ENCODE measurements at places on chromosomes 13 and 19.

- DNase-seq: no peak
Observed at GRCh38 chr19:40444825-40445312, 734 bp upstream of the SERTAD3 start.

DNA sequence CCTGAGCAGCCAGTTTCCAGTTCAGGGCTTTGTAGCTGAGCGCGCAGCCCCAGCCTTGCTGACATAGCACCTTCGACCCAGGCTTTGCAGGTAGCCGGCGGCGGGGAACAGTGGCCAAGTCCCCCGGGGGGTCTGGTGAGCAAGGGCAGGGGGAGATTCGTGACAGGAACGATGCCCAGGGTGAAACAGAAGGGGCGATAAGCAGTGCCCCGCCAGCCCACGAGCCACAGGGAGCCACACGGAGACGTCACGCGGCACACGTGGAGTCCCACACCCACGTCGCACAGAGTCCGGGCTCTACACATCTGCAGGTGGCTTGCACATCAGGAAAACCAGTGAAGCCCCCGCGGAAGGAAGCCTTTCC lies 127.2 kb downstream of the SOX1 start:
- no peak for DNase-seq

DNA sequence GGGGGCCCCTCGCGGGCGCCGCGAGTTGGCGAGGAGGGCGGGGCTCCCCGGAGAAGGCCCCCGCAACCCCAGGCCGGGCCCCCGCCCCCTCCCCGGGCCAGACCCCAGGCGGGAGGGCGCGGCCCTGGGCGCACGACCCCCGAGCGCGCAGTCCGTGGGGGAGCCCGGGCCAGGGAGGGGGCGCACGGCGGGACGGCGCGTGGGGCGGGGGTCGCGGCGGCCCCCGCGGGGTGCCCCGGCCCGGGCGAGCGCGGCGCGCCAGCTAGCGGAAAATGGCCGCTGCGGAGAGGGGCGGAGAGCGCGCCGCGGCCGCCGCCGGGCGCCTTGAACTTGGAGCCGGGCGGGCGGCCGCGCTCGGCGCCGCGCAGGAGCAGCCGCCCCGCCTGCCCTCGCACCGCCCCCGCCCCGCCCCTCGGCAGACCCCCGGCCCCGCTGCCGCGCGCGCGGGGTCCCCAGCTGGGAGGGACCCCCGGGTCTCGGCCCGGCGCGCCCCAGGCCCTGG lies 6.4 kb upstream of the NFIC start:
- DNase-seq: no peak

DNA sequence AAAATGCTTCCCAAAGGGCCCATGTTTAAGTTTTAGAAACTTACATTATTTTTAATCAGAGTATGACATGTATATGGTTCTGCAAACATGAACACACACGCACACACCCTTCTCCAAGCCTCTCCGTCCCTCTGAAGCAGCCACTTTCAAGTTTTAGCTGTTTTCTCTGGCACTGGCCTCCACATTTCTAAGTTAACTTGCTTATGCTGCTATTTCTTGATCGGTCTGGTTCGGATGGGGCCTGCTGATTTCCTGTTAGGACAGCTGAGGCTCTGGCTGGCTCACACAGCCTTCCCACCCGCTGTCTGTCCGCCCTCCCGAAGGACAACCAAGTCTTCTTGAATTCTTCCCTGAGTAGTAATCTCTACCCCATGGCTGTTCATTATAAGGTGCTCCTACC lies 4.4 kb downstream of the SPC24 start:
- DNase-seq: no peak

- DNase-seq: no peak
Observed at GRCh38 chr13:73107481-73107880, 48.7 kb downstream of the KLF5 start.

DNA sequence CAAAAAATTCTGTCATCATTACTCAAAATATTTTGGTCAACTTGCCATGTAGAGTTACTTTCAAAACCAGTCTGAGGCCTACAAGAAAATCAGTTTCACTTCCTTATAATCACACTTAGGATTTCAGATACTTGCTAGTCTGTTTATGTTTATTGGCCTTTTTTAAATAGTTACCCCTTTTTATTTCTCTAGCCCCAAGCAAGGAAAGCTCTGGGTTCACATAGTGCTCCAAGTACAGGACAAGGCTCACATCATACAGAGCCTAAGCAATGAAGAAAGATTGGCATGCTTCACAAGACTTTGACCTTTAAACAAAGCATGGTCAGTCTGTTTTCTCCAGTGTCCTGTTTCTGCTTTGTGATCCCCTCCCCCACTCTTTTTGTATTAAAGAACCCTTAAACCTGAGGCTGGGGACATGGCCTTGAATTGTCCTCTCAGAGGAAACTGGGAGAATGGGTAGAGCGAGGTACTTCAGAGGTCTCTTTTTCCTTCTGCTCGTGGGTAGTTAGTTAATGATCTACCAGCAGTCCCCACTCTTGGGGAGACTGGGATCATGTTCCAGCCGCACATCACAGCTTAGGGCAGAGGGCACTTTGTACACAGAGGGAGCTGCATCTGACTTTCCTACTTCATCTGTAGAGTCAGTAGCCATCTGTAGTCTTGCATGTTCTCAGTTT lies 30.7 kb downstream of the CEACAM1 start:
- no peak for DNase-seq

GRCh38 chr13:38563739-38564138 lies 123.1 kb upstream of the FREM2 start:
- no peak for DNase-seq

DNA sequence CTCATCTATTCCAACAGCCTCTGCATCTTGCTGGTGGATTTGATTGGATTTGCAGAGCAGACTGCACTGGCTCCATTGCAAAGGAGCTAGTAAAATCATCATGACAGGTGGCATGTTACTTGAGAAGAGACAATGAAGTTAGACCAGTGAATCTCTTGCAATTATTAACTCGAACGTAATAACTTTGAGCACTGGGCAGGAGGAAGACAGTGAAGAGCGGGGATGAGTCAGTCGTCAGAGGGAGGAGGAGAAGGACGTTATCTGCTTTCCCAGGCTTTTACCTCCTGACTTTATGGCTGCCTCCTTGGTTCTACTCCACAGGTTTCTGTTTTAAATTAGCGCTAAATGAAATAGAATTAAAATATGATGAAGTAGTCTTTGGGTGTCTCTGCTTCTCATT lies 257.8 kb upstream of the IPO5 start:
- no peak for DNase-seq

DNA sequence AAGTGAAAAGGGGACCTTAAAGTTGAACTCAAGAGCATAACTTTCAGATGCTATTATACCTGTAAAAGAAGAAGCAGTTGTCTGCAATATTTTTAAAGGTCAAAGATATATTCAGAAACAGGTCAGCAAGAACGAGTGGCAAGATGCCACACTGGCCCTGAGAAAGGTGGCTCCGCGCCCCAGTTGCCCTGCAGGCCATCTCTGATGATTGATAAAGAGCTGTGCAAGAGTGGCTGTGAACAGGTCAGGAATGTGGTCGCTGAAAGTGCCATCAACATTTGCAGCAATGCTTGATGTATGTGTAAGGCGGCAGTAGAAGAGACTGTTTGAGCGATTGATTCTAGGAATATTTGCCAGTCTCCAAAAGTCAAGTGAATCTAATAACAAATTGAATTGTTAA lies 664.2 kb upstream of the SLC10A2 start:
- DNase-seq: no peak

DNA sequence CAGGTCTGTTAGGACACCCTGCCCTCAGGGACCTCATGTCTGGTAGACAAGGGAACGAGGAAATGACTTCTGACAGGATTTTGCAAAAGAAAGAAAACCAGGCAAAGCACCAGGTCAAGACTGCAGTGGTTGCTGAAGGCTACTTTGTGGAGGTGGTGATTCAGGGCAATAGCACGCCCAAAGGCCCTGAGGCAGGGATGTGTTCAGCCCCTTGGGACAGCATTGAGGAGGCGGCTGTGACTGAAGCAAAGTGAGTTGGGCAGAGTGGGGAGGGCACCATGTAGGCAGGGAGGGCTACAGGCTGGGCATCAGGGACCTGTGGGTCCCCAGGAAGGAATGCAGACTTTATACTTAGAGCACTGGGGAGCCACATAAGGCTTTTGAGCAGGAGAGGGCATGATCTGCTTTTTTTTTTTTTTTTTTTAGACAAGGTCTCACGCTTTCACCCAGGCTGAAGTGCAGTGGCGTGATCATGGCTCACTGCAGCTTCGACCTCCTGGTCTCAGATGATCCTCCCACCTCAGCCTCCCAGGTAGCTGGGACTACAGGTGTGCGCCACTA lies 10.8 kb upstream of the HOMER3 start:
- DNase-seq: no peak

All from HS-5 (cell line).